Progenitor cell of endocrine pancreas (in vitro differentiated cells): ENCODE measurements at places on chromosomes 11 and 22. TPM values are rescaled to one million over a fixed set of nuclear protein-coding genes. Genes with fewer than 3 reads are reported as not detected.

BTBD18 gene
- total RNA-seq: not detected in 2 replicates

DEFB131B gene
- total RNA-seq: not detected in 2 replicates

STK33 gene
- 22.6 and 23.4 TPM in 2 replicates for total RNA-seq

PSMC3 gene
- total RNA-seq: 101 and 103 TPM in 2 replicates

UBQLNL gene
- total RNA-seq: 0.53 and 0.79 TPM in 2 replicates

GRAMD1B gene
- total RNA-seq: 4.5 and 5.1 TPM in 2 replicates

EFEMP2 gene
- 84.9 and 90.5 TPM in 2 replicates for total RNA-seq
